ENCODE measurements at places on chromosomes 6 and 20.
A peak's percentile ranks its signal among the peaks of the same experiment; 100 is the strongest.

GRCh38 chr20:46814366-46815232, 80.0 kb upstream of the EYA2 start:
- DNase-seq, result no peak

- no peak for DNase-seq
These were observed 37.1 kb downstream of the SAMD3 start for GRCh38 chr6:130185658-130186057.

- DNase-seq, result no peak
These were observed 37.1 kb downstream of the EYA2 start for GRCh38 chr20:46931699-46932098.

GRCh38 chr6:158815379-158815724, 3.8 kb downstream of the EZR start:
- DNase-seq, result no peak

DNA sequence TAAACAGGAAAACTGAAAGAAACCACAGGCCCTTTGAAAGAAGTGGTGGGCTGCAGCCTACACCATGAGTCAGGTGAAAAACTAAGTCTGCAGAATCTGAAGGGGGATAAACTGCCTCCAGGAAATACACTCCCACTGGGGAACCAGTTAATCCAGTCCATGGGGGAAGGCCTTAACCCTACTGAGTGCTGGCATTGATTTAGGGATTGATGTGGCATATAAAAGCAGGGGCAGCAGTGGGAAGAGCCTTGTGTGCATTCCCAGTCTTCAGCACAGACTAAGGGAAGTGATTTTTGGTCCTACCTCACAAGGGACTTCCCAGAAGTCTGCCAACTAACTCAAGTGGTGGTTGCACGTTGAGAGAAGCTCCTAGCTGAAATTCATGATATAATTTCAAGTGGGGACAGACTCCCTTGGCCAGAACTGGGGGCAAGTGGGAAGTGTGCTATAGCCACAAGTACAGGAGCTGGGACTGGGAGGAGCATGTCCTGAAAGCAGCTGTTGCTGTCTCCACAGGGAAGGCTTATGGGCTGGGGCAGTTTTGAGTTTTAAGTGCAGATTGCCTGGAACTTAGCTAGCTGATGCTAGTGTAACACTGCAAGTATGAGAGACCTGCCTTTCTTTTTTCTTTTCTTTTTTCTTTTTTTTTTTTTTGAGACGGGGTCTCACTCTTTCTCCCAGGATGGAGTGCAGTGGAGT, 31.2 kb downstream of the CITED2 start:
- no peak for DNase-seq

DNA sequence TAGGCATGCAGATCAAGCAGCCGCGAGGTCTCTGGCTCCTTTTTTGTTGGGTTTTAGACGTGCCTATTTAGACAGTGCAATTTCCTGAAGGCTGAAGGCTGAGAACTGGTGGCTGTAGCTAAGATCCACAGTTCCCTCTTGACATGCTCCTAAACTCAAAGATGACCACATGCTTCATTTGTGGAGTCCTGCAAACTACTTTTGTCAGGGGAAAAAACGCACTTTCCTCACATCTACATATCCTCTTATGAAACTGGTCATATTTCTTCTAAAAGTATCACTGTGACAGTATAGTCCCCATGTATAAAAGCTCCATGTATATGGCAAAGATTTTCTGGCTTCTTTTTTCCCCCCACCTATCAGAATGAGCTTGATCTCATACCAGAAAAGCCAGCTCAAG, 30.7 kb downstream of the LYRM4 start:
- DNase-seq, result no peak

DNA sequence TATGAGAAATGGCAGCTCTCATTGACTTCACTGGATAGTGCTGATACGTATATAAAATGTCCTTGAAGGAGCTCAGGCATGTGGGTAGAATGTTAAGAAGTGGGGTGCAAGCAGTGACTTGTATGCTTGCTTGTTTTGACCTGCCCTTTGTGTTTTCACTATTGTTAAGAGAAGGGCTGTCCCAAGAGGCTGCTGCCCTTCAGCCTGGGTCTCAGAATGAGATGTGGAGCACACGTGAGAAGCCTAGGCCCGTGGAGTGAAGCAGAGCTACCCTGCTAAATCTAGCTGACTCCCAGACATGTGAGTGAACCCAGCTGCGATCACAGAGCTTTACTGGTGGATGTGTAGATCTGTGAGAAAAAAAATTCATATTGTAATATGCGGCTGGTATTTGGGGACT, 305.3 kb upstream of the RGS17 start:
- DNase-seq, result no peak

DNA sequence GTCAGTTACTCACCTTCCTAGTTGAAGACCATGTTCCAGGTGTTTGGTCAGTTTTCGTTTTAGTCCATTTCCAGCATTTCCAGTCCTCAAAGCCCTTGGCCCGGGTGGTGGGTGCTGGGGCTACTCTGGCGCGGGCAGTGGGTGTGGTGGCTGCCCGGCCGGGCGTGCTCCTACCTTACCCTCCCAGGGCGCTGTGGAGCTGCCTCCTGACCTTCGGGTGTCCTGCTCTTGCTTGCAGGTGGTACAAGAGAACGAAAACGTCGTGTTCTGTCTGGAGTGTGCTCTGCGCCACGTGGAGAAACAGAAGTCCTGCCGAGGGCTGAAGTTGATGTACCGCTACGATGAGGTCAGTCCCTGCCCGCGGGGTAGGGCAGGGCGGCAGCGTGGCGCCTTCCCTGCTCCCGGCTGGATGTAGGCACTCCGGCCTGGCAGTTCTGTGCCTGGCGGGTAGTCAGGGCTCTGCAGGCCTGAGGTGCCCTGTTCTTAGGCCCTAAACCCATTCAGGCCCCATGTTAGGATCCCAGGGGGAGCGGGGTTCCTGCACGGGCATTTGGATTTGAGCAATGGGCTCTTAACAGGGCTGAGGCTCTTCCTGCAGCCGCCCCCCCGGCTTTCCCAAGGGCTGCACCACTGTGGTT, 145.8 kb downstream of the DTNBP1 start:
- no peak for DNase-seq

DNA sequence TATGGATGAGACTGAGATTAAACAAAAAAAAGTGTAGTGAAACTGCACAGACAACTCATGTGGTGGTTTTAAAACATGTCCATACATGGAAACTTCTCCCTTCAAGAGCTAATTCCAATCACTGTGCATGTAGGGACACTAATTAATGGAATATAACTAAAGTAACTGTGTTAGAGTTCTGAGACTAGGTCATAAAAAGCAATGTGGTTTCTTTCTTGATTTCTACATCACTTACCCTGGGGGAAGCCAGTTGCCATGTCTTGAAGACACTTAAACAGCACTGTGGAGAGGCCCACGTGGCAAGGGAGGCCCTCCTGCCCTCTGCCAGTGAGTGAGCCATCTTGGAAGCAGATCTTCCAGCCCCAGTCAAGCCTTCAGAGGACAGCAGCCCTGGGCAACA, 118.2 kb upstream of the DST start:
- no peak for DNase-seq

DNA sequence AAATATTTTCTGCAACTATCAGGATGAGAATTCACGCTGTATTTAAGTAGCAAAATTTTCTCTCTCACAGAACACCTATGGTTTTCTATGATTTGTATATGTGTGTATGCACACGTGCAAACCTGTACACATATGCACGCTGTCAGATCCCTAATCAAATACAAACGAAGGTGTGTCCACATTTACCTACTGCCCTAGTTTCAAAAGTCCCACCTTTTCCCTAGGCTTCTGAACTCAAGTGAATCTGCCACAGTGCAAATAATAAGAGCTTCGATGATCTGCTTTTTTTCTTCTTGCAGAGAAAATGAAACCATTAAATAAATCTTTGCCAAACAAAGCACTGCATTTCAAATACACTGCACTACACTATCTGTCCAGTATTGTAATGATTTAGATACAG, 6.5 kb downstream of the HIVEP2 start:
- DNase-seq, result no peak

GRCh38 chr6:105566503-105566902, 163.6 kb upstream of the PREP start:
- DNase-seq, result no peak

DNA sequence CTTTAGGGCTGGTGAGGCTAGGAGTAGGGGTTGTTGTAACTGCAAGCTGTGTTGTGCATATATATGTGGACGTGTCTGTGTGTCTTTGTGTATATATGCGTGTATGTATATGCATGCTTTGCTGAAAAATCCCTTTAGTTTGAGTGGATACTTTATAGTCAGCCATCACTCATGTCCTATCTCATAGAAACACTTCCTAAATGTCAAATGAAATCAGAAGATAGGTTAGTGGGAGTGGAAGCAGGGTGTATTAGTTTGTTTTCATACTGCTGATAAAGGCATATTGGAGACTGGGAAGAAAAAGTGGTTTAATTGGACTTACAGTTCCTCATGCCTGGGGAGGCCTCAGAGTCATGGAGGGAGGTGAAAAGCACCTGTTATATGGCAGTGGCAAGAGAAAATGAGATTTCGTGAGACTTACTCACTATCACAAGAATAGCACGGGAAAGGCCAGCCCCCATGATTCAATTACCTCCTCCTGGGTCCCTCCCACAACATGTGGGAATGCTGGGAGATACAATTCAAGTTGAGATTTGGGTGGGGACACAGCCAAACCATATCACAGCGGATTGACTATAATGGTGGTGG, 131.1 kb downstream of the JARID2 start:
- DNase-seq, result no peak

DNA sequence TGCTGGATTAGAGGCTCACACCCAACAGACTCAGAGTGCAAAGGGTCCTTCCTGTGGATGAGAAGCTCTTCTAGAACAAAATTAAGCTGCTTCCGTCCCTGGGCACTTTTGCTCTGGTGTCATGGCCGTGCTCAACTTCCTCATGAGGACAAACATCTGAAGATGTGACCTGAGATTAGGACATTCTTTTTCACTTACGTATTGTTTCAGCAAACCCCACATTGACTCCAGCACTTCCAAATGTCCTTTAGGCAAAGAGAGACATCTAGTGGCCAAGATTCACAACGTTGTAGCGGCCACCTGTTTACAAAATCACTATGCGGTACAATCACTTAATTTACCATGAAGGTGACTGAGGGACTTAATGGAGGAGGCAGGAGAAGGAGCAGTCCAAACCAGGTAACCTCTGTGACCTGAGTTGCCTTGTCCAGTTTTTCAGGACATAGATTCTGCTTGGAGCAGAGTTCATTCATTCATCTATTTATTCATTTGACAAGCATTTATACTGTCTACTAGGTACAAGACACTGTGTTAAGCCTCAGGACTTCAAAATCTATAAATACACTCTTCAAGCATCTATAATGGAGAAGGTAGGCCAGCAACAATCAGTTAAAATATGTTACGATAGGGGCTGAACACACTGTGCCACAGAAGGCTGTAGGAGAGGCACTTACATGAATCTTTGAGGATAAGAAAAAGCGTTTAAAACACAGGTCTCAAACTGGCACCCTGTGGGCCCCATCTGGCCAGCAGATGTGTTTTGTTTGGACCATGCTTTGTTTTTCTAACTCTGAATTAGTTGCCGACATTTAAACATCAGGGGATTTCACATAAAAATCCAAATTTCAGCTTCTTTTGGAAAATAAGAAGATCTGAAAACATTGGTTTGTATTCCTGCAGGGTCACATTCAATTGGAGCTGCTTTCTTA, 5.6 kb upstream of the ADGRF1 start:
- peak; percentile 20 for DNase-seq

DNA sequence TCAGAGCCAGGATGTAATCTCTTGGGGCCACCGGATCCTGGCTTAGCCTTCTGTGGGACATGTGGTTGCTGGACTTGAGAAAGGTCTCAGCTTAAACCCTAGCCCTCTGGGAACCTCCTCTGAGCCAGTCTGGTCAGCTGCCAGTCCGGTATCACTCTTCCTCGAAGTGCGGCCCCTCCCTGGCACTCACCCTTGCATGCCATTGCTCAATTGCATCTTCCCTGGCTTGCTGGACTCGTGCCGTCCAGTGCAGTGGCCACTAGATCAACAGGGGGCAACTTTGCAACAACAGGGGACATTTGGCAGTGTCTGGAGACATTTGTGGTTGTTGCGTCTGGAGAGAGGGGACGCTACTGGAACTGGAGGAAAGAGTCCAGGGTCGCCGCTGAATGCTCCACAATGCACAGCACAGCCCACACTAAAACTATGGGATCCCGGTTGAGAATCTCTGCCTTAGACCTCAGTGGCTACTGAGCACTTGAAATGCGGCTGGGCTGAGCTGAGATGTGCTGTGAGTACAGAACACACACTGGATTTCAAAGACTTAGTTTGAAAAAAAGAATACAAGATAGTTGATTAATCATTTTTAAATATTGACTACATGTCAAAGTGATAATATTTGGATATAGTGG, 152.1 kb downstream of the TFAP2C start:
- peak; percentile 30 for DNase-seq

- DNase-seq, result no peak
These were observed 41.9 kb downstream of the PCNA start for GRCh38 chr20:5077761-5078387.

GRCh38 chr20:23214903-23215302, 128.8 kb upstream of the CD93 start:
- no peak for DNase-seq

- DNase-seq, result no peak
These were observed 27.1 kb downstream of the C20orf173 start for GRCh38 chr20:35502352-35502751.

- DNase-seq, result no peak
These were observed 17.5 kb downstream of the TTBK1 start for GRCh38 chr6:43260791-43261190.

DNA sequence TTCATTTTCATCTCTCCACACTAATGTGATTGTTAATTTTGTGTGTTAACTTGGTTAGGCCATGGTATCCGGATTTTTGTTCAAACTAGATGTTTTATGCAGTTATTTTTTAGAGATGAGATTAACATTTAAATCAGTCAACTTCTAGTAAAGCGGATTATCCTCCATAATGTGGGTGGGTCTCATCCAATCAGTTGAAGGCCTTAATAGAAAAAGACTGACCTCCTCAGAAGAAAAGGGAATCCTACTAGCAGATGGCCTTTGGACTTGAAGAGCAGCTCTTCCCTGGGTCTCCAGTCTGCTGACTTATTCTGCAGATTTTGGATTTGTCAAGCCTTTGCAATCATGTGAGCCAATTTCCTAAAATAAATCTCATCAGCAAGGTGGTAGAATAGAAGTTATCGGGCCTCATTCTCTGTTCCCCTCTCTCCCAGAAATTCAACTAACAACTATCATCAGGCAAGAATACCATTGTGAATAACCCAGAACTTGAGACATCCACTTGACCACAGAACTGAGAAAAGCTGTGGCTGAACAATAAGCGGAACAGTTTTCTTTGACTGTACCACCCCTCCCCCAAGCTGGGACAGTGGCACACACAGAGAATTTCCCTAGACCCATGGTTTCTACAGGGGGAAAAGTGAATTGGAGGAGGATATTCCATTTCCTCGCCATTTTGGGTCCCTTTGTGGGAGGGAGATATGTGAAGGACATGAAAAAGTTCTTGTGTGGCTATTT, 323.0 kb downstream of the UTRN start:
- no peak for DNase-seq

- peak; percentile 41 for DNase-seq
These were observed 188.0 kb upstream of the TAB2 start for GRCh38 chr6:149129371-149130077.

GRCh38 chr20:40744072-40744817, 55.2 kb upstream of the MAFB start:
- DNase-seq, result no peak

GRCh38 chr6:104887350-104887749, 27.6 kb upstream of the HACE1 start:
- no peak for DNase-seq
